Hematopoietic multipotent progenitor cell treated with erythropoietin and hydrocortisone succinate and interleukin-3 and kit ligand, for 15 days (in vitro differentiated cells): ENCODE measurements at places on chromosomes 11 and 22.

GRCh38 chr11:1158681-1159487, 1.1 kb downstream of the MUC5AC start:
- no peak for DNase-seq

GRCh38 chr22:39825661-39826102, 67.9 kb downstream of the ENTHD1 start:
- no peak for DNase-seq

- DNase-seq: no peak
These were observed 6.7 kb upstream of the RTN4RL2 start for GRCh38 chr11:57453543-57454177.

DNA sequence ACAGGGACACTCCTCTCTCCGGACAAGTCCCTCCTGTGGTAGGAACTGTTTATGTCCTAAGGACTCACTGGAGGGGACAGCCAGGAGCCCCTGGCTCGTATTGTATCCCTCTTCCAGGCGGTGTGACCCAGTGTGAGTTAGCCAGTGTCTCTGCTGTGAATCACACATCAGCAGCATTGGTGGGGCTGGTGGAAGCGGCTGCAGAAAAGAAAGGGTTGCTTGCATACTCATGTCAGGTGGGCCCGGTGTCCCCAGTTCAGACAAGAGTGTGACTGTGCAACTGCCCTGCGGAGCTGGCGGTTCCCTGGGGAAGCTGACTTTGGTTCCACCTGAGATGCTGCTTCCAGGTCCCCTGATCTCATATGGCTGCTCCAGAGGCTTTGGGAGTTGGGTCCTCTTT, 99.4 kb downstream of the ZBTB16 start:
- DNase-seq: no peak

DNA sequence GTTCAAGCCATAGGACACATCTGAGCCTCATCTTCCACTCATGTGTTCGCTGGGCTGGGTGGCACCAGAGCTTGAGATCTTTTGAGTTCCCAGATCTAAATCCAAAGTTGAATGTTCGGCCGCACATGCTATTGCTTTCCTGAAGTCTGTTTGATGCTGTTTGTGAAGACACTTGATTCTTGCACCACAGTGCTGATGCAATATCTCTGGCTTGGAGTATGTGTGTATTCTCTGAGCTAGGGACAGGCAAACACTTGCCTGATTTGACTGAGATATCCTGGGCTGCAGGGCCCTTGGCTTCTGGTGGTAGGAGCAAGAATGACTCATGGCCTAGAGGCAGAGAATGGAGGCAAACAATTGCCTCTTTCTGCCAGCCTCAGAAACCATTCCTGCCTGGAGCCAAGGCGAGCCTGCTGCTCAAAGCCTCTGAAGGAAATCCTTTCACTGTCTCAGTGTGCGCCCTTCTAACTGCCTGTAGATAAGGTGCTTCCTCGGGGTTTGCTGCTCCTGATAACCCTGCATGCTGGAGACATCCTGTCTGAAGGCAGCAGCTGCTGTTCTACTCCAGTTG, 73.0 kb downstream of the CYB5R2 start:
- no peak for DNase-seq

GRCh38 chr22:33166206-33166605, 108.0 kb upstream of the SYN3 start:
- DNase-seq: no peak

GRCh38 chr22:24506802-24507438, 11.8 kb downstream of the UPB1 start:
- DNase-seq: no peak

DNA sequence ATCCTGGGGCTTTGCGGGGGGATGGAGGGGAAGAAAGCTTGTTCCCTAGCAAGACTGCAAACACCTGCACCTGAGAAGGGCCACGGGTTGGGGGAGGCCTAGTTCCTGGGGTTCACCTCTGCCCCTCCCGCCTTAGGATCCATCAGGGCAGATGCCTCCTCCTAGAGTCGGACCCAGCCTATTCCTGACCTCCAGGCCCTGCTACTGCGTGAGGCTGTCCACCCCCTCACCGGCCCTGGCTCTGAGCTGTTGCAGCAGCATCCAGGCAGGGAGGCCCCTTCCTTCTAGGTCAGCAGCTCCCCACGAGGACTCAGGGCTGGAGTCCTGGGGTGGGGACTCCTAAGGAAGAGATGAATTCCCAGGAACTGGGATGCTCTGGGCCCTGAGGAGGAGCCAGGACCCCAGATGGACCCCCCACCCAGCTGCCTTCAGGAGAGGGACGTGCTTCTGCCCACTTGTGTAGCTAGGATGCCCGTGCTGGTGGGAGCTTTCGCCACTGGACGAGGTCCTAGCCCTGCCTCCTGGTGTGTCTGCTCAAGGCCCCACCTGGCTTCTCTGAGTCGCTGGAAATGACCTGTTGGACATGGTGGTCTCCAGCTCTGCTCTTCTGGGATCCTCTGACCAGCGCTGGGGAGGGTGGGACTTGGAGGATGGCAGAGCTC, 10.3 kb downstream of the MRGPRF start:
- no peak for DNase-seq

- DNase-seq: no peak
These were observed 301.6 kb upstream of the C11orf87 start for GRCh38 chr11:109120341-109120740.

DNA sequence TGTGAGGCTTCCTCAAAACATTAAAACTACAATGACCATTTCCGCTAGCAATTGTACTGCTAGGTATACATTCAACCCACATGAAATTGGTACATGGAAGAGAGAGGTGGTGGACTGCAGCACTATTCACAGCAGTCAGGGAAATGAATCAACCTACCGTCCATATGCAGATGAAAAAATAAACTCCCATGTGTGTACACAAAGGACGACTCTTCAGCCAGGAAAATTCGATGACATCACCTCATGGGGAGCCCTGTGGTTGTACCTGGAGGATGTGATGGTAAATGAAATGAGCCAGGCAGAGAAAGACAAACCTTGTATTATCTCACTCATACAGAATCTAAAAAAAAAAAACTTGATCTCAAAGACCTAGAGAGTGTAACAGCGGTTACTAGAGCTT, 23.3 kb downstream of the RFPL3 start:
- no peak for DNase-seq

GRCh38 chr11:125496529-125496857, 428 bp upstream of the FEZ1 start:
- DNase-seq: no peak

DNA sequence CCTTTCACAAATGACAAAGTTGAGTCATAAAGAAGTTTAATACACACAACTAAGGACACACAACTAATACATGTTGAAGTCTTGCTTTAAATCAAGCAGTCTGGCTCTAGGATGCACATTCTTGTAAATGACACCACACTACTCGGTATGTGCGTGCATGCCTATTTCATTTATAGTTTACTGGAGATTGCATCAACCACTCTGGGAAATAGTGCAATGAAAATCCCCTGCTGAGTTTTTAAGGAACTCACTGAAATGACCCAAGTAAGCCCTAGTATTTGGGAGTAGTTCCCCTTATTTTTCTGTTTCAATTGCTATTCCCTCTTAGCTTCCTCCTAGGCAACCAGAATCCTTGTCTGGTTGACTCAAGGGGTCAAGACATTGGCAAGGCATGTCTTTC, 160.2 kb upstream of the LARGE1 start:
- DNase-seq: no peak

GRCh38 chr22:45731041-45731797, 59.6 kb downstream of the ATXN10 start:
- DNase-seq: no peak

GRCh38 chr11:28756977-28757376, 648.8 kb downstream of the METTL15 start:
- DNase-seq: no peak

GRCh38 chr11:45444796-45445195, 158.7 kb upstream of the SYT13 start:
- DNase-seq: no peak

GRCh38 chr11:109026891-109027489, 362.1 kb downstream of the DDX10 start:
- no peak for DNase-seq

DNA sequence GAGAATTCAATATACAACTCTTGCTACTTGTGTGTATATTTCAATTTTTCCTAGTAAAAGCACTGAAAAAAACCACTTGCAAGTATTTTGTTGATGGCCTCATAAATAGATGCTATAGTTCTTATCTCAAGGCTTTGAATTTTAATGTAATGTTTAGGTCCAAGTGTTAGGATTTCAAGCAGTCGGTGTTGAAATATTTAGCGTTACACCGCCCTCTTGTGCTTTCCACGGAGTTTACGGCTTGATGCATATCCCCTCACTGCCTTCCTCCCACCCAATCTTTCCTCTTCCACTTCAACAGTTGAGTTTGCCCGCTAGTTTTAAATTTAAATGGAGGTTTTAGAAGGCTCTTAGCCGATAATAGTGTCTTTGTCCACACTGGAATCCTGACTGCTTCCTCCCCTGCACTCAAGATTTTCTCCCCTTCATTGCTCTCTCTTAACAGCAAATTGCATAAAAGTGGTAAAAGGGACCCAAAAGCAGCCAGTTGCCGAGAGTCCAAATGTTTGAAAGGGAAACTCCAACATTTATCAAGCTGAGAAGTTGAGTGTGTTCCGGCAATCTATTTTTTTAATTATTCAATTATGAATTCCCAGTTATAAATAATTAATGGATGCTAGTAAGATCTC, 25.9 kb upstream of the HTATIP2 start:
- no peak for DNase-seq

DNA sequence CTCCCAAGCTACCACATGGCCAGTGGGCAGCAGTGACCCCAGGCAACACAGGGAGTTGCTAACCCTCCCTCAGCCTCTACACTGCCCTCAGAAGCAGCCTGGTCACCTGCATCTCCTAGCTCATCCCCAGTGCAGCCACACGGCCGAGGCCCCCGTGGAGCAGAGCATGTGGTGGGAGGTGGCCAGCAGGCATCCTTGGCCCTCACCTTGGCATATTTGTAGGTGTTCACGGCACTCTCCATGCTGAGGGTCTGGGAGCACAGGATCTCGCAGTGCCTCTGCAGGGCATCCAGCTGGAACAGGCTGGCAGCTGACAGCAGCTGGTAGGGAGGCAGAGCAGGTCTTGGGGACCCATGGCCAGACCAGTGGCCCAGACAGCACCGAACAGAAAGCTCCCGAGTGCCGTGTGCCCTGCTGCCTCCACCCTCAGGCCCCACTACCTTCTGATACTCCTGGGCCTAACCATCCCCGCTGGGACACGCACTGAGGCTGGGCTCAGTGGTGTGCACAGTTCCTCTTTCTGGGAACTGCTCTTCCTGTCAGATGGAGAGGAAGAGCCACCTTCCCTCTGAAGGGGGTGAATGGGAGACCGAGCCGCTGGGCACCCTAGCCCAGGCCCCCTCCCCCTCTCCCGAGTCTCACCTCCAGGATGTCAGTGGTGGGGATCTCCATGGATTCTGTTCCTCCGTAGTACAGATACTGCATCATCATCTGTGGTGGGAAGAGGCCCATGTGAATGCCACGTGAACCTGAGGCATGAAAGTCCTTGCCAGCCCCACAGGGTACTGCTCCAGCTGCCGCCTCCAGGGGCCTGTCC, 48.8 kb downstream of the NAT10 start:
- DNase-seq: no peak

- DNase-seq: no peak
These were observed 89.4 kb downstream of the PPP6R3 start for GRCh38 chr11:68549789-68550484.

DNA sequence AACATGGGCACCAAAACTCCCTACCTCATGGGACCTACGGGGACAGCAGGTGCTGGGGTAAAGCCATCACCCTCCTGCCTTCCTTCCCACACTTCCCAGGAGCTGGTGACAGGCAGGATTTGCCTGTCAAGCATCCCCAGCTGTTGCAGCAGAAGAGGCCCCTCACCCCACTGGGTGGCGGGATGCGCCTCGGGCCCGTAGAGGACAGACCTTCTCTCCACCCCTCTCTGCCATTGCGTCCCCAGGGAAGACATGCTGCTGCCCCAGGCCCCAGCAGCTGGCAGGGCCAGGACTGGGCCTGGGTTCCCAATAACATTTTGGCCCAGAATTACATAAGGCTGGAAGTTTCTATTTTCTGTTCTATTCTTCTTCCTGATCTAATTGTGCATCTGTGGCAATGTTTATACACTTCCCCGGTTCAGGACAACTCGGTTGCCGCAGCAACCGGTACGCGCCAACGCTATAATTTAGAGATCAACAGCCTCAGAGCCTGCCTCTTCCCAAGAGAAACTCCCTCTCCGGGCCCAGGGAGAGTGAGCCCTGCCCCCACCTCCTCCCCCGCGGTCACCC, 25.4 kb downstream of the KCNJ4 start:
- no peak for DNase-seq

- DNase-seq: no peak
These were observed 59.8 kb downstream of the APOL5 start for GRCh38 chr22:35777335-35777975.

DNA sequence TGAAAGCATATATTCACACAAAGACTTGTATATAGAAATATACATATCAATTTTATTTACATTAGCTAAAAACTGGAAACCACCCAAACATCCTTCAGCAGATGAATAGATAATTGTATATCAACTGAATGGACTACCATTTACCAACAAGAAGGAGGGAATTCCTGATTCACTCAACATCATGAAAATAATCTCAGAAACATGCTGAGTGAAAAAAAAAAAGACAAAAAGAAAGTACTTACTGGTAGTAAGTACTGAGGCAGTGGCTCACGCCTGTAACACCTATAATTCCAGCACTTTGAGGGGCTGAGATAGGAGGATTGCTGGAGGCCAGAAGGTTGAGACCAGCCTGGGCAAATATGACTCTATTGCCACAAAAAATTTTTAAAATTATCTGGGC, 7.4 kb upstream of the IPO7 start:
- DNase-seq: no peak

- DNase-seq: no peak
These were observed 35.4 kb downstream of the KCNQ1OT1 start for GRCh38 chr11:2664376-2664775.

- DNase-seq: no peak
These were observed 7.3 kb upstream of the CTSC start for GRCh38 chr11:88344869-88345268.

DNA sequence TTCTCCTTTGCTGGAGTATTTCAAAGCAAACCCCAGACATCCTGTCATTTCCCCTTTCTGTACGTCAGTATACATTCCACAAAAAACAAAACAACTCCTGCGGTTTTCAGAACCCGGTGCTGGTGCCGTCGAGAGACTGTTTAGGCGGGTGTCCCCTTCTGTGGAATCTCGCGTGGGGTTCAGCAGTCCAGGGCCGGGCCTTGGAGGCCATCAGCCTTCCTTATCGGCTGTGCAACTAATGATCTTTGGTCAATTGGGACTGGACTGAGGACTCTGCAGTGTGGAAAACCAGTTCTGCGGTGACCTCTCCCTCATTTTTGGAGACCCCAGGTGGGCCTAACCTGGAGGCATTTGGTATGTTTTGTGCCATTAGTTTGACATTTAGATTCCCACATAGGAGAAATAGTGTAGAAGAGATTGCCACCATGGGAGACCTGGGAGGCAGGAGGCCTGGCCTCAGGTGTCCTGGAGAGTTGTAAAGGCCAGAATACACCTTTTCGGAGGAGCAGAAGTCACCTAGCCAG, 84.4 kb downstream of the TBC1D22A start:
- no peak for DNase-seq

DNA sequence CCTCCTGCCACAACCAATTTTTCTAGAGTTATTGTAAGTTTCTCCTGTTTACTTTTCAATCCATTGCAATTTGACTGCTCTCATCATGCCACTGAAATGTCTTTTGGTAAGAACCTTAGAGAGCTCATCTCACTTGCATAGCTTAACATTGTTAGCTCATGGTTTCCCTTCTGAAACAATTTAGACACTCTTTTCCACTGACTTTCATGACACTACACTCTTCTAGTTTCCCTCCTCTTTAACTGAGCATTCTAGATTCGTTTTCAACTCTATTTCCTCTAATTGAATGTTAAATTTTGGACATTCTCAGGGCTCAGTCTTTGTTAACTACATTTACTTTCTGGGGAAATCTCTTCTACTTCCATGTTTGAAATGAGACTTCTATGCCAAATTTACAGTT, 369.1 kb downstream of the JRKL start:
- no peak for DNase-seq
